ENCODE measurements at places on chromosomes 4 and X.

- no peak for DNase-seq
Observed at GRCh38 chrX:150163956-150164726, 199.0 kb upstream of the MAMLD1 start.

DNA sequence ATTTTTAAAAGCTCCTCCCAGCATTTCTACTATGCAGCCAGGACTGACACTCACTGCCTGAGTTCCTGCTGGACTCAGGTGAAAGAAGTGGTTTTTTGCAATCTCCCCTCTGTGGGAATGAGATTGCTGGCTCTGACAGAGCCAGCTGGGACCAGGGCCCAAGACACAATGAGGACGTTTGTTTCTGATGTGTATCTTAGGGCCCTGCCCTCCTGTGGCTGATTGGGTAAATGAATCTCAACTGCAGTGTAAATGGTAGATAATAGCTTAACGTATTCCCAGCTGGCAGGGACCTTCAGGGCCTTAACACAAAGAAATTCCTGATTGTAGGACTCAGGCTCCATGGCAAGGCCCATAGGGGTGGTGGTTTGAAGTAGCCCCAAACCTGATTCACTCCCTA, 85.8 kb upstream of the PRPS1 start:
- no peak for DNase-seq

DNA sequence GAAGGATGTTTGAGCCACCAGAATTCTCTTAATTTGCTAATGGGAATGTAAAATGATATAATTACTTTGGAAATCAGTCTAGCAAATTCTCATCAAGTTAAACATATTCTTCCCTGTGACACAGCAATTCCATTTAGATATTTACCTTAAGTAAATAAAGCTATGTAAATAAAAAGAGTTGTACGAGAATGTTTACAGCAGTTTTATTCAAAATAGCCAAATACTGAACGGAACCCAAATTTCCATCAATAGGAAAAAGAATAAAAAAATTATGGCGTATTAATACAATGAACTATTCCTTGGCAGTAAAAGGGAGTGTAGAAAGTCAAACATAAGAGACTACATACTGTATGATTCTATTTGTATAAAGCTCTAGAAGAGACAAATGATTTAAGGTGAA, 45.8 kb downstream of the CENPE start:
- DNase-seq = no peak

GRCh38 chr4:47835494-47835893, 2.4 kb downstream of the CORIN start:
- DNase-seq = no peak

GRCh38 chr4:98448908-98449307, 187.7 kb downstream of the RAP1GDS1 start:
- no peak for DNase-seq

Data from spinal cord (tissue), 10 donors.